ENCODE measurements at places on chromosomes 4 and X. TPM values are rescaled to one million over a fixed set of nuclear protein-coding genes. Genes with fewer than 3 reads are reported as not detected.

Gene GASK1B
- 0.30 TPM for total RNA-seq

Gene AMTN
- not detected for total RNA-seq

Gene VSIG1
- 24.6 TPM for total RNA-seq

Gene SHISA3
- not detected for total RNA-seq

Gene TRIM2
- 4.4 TPM for total RNA-seq

Gene LANCL3
- 0.28 TPM for total RNA-seq

Gene KLHL4
- 0.21 TPM for total RNA-seq

Gene MID1
- total RNA-seq = 0.09 TPM
